GM23338 (cell line): ENCODE measurements at places on chromosomes 5 and 9. TPM values are rescaled to one million over a fixed set of nuclear protein-coding genes. Genes with fewer than 3 reads are reported as not detected.

The CMYA5 gene
- 0.42 and 0.45 TPM in 2 replicates for polyA plus RNA-seq

DNA sequence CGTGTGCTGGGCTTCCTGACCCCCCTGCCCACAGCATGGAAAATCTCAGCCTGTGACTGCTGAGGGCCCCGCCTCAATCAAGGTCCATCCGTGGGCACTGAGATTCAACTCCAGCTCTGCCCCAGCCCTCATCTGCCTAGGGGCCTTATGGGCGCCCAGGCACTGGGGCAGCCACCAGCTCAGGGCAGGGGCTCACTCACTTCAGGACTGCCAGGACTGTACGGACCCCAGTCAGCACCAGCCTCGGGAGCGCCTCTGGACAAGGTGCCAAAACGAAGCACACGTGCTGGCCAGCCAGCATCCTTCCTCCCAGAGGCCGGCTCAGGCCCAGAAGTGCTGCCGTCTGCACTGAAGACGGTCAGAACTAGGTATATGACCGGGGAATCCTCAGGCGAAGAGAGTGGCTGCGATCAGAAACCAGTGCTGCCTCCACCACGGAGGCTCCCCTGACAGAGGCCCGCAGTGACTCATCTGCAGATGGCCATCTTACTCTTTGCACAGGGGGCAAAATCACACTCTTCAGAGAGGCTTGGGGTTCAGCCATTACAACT, 19.6 kb downstream of the CLPTM1L start:
- DNase-seq: no peak
- peaks cover 8% of the 10 kb centered on the region; the same call in 1 of the 2 replicates for H3K36me3 ChIP-seq
- no peak overlapping the region for H3K4me3 ChIP-seq
- no peaks in the 10 kb centered on the region for H3K27me3 ChIP-seq
- H3K4me1 ChIP-seq: no peaks in the 10 kb centered on the region

- peaks cover 3% of the 10 kb centered on the region; the same call in 1 of the 2 replicates for H3K4me1 ChIP-seq
- DNase-seq: no peak
- no peaks in the 10 kb centered on the region for H3K27me3 ChIP-seq
- no peak overlapping the region for H3K4me3 ChIP-seq
Observed at GRCh38 chr5:89232139-89232603, 349.2 kb upstream of the MEF2C start.

The MLANA gene
- polyA plus RNA-seq: 0.38 TPM in 1 of 2 replicates, not detected in the other

The PRUNE2 gene
- polyA plus RNA-seq: 9.1 and 10.6 TPM in 2 replicates

- H3K4me3 ChIP-seq: no peak overlapping the region
- H3K27ac ChIP-seq: no peak overlapping the region
- H3K27me3 ChIP-seq: no peaks in the 10 kb centered on the region
- no peaks in the 10 kb centered on the region for H3K4me1 ChIP-seq
Observed at GRCh38 chr5:38681029-38681706, 124.7 kb upstream of the LIFR start.

The HTR1A gene
- 0.92 and 1.1 TPM in 2 replicates for polyA plus RNA-seq

- H3K27me3 ChIP-seq: no peaks in the 10 kb centered on the region
- H3K4me1 ChIP-seq: peaks cover 15% of the 10 kb centered on the region
- no peak for DNase-seq
- H3K27ac ChIP-seq: no peak overlapping the region
- H3K36me3 ChIP-seq: no peaks in the 10 kb centered on the region
Observed at GRCh38 chr9:123411636-123412035, 55.6 kb downstream of the CRB2 start.
